ENCODE measurements at places on chromosomes 1 and 21.

DNA sequence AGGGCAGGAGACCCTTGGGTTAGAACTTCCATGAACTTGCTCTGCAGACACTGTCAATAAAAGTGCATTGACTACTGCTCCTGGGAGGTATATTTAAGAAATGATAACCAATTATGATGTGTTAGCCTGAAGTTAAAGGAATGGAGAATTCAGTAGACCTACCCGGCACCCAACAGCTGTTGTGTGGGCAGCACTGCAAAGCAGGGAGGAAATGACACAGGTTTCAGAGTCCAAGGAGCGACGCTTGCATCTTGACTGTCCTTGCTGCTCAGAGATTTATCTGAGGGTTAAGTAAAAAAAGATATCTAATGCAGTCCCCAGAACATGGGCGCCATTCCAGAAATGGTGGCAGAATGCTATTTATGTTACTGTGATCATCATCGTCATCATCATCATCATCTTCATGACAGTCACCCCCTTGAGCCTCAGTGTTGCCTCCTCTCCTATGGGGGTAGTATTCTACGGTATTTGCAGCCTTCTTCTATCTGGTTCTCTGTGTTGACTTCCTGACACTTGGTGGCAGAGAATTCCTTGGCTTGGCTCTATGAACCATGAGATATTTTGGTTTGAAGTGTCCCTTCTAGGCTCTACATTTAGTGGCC is 225.9 kb downstream of the KAZN start:
- DNase-seq = no peak

DNA sequence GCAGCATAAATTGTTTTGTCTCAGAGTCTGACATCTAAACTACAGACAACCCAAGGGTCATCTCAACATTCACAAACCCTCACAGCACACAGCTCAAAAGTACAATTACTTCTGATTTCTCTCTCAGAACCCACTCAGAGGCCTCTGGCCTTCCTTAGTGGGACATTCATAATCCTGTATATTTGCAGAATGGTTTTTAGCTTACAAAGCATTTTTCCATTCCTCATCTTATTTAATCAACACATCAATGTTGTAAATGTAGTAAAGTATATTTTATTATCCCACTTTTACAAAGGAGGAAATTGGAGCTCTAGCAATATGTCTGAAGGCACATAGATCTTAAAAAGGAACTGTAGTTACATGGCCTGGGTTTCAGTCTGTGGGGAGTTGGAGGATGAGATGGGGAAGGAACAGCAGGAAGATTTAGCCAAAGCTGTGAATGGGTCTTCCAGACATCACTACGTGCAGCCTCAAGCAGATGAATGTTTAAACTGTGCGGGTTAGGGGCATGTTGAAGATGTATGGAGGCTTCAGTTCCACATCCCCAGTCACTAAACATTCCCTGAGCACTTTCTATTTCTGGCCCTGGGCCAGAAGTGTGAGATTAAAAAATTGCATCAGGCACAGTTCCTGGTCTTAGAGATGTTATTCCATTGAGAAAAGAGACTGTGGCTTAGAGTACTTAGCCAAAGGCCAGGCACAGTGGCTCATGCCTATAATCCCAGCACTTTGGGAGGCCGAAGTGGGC is 13.3 kb downstream of the AKNAD1 start:
- DNase-seq = no peak

DNA sequence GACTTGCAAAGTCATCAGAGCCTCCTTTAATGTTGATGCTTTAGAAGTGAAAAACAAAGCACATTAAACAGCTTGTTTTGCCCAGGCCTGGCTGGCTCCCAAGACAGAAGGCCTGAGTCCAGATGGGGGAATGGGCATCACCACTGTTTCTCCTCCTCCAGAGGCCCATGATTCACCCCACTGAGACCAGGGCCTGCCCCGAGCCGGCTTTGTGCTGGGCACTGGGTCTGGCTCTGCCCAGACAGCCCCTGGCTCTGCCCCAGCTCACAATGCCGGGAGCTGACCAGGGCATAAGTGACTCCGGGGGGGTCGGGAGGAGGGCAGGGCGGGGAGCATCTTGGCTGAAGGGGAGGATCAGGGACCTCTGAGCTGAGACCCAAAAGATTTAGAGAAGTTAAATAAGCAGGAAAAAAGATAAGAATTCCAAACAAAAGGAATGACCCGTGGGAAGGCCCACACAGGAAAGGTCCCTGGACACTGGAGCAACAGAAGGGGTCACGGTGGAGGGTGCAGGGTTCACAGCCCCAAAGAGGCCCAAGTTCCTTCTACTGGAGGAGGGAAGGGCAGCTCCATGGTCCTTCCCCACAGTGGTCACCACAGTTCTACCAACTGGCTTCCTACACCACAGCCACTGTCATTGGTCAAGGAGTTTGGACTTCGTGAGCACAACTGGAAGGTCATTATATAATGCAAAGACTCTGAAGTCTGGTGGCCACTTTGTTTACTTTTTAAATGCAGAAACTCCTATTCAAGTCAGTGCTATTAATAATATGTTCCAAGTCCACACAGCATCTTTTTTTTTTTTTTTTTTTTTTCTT is 5.5 kb downstream of the C2CD2 start:
- no peak for DNase-seq

DNA sequence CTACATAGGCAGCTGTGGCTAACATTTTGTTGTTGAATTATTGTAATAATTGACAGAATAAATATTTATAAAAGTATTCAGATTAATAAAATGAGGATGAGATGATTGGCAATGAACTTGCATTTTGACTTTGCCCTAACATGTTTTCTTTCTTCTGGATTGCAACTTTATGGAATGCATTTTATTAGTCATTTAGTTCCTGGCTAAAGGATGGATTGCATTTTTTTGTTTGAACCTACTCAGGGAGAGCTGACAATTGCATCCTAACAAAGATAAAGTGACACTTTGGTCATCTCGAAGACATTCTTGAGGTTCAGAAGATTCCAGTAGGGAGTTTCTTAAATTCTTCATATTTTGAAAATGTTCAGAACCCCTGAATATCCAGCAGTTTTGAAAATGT is 37.5 kb downstream of the PGM1 start:
- DNase-seq = no peak

GRCh38 chr1:22452481-22452957 is 868 bp downstream of the ZBTB40 start:
- DNase-seq = no peak

DNA sequence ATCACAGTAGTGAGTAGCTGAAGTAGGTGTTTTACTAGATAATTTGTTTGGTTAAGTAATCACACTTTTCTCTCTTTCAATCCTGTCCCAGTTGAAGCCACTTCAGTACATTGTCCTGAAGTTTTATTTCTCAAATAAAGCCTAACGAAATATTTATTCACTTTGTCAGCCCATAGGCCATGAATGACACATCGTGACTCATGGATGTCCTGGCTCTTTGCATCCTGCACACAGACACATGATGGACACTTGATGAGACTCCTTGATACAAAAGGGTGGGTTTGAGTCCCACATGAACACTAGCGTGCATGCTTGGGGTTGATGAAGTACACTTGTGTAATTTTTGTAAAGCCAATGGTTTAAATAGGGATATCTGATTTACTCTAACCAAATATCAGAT is 22.7 kb upstream of the LAMC2 start:
- no peak for DNase-seq

Data from stimulated activated CD8-positive, alpha-beta memory T cell treated with anti-CD3 and anti-CD28 coated beads, Interleukin-15, amount 100 ng/mL, for 4 hours (primary cell).